ENCODE measurements at places on chromosomes 11 and 22.

DNA sequence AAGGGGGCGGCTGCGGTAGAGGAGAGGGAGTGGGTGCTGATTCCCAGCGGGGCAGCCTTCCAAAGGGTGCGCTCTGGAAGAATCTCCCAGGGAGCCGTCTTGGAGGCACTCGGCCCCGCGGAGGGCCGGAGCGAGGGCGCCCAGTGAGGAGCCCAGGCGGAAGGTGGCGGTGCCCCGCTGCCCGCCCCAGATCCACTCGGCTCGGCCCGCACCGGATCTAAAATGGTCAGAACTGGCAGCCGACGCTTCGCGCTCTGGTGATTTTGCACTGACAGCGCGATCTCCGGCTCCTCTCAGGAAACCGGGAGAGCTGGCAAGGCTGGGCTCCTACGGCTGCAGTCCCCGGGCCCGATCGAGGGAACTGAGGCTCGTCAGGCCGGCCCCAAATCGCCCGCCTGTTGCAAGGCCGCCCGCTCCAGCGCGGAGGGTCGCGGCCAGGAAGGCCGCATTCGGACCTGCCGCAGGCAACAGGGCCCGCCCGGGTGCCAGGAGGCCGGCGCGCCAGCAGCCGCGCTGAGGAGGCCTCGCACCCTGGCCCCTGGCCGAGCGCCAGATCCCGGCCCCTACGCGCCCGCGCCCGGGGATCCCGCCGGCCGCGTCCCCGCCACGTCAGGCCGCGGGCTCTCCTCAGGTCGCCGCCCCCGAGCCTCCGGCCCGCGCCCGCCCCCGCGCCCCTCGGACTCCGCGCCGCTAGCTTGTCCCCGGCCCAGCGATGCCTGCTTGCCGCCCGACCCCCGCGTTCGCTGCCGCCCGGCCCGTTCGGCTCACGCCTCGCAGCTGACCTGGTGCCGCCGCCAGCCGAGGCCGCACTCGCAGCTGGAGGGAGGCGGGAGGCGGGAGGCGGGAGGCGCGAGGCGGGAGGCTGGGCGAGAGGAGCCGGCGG is at the start of gene KLHL22:
Gene KLHL22 (minus strand): TSS at position 818 of the 883 bp plus-strand sequence. CDS start 6,584 bp downstream, outside the sequence.
- no peak for DNase-seq

- DNase-seq = no peak
Measured at GRCh38 chr11:13260201-13260962, 17.2 kb upstream of the BMAL1 start.

DNA sequence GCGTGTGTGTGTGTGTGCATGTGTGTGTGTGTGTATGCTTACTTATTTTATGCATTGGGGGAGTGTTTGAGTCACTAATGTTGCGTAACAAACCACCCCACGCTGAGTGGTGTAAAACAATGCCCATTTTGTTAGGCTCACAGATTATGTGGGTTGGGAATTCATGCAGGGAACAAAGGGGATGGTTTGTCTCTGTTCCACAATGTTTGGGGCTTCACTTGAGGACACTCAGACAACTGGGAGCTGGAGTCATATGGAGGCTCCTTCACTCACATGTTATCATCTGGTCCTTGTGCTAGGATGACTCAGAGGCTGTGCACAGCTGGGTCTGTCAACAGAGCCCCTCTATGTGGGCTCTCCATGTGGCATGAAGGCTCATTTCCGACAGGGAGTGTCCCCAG is 51.3 kb upstream of the LARGE1 start:
- DNase-seq = no peak

DNA sequence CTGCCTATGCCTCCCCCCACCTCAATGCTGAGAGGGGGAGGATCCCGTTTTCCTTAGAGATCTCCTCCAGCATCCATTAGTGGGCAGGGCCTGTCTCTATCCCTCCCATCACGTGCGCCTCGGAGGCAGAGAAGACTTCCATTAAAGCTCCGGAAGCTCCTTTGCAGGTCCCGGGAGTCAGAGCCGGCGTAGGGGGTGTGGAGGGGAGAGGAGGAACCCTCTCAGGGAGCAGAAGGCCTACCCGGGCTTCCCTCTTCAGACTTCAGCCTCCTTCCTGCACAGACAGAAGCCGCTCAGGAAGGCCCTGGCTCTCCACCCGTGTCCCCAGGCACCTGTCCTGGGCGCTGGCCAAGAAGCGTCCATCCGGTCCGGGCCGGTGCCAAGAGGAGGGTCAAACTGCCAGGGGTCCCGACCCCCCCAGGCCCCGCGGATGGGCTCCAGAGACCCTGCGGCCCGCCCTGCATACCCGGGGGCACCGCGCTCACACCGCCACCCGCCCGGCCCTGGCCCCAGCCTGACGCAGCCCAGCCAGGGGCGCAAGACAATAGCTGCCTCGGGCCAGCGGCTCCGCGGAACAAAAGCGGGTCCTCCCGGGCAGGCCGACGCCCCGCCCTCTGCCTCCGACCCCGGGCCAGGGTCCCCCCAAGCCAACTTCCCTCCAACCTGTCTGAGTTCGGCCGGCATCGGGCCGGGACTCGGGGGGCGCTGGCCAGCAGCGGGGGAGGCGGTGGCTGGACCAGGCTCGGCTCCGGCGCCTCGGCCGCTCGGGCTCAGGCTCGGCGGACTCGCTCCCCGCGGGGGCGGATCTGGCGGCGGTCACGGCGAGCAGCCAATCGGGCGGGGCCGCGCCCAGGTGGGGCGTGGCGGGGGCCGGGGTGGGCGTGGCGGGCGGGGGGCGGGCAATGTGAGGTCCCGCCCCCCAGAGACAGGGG is 29.9 kb downstream of the ARVCF start:
- peak; percentile 20 for DNase-seq

GRCh38 chr11:46071091-46071490 is 50.2 kb downstream of the PHF21A start:
- no peak for DNase-seq

DNA sequence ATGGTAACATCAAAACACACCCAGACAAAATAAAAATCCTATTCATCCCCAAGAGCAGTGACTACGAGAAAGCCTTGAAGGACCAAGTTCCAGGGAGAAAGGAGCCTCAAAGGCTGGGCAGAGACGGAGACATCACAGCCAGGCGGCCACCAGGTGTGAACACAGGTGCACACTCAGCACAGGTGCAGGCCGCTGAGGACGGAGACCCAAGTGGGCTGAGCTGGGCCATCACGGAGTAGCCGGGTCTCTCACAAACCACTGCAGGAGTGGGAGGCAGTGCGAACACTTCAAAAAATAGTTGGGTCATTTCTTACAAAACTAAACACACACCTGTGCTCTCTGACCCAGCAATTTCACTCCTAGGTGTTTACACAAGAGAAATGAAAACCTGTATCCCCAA is 72.6 kb downstream of the PHF21B start:
- no peak for DNase-seq

DNA sequence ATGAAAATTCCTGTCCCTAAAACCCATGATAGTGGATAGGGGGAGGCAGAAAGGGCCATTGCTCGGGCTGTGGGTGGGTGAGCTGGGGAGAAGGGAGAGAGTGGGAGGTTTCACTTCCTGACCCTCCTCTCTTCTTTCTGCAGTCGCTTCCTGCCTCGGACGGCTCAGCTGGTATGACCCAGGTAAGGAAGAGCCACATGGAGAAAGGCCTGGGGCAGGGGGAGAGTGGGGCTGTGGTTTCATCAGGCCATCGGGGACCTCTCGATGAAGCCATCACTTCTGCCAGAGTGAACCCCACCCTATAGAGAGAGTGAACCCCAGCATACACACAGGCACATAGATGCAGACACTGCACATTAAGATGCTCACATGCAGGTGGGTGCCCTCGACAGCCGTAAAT is 12.6 kb downstream of the CD5 start:
- DNase-seq = no peak

DNA sequence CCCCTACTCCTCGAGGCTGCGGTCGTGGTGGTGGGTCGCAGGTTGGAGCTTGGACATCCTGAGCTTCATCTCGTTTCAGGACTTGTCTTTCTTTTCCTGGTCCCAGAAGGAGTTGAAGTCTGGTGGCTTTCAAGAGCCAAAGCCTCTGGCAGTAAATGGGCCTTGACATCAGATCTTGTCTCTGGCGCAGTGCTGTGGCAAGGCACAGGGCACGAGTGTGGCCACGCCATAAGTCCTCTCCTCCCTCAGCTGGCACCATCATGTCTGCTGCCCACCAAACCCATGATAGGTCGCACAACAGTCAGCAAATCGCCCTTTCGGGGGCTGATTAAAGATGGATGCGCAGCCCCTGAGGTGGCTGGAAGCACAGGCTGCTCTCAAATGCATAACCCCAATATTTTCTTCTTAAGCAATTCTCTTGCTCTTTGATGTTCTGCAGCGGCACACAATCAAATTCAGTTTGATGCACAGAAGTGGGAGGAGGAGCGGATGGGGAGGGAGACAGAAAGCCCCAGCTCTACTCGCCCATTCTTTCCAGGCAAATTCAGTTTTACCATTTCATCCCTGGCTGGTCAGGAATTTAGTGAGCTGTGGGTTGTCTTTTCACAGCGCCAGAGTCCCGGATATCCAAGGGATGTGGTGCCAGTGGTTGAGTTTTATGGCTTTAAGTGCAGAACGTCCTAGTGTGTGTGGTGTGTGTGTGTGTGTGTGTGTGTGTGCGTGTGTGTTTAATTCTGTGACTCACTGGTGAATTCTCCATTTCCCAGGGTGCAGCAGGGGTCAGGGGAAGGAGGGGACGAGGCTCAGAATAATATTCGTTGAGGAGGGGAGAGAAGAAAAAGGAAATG is 162.0 kb downstream of the DSCAML1 start:
- DNase-seq = no peak

GRCh38 chr22:30251711-30252110 is 5.2 kb upstream of the LIF start:
- DNase-seq = no peak

GRCh38 chr11:71324788-71325417 is 72.5 kb upstream of the SHANK2 start:
- no peak for DNase-seq

- no peak for DNase-seq
Measured at GRCh38 chr11:113477321-113477720, 2.1 kb upstream of the DRD2 start.

GRCh38 chr22:23357053-23357452 is 176.7 kb downstream of the BCR start:
- DNase-seq = no peak

- no peak for DNase-seq
Measured at GRCh38 chr11:64127267-64128072, 38.4 kb downstream of the MACROD1 start.

DNA sequence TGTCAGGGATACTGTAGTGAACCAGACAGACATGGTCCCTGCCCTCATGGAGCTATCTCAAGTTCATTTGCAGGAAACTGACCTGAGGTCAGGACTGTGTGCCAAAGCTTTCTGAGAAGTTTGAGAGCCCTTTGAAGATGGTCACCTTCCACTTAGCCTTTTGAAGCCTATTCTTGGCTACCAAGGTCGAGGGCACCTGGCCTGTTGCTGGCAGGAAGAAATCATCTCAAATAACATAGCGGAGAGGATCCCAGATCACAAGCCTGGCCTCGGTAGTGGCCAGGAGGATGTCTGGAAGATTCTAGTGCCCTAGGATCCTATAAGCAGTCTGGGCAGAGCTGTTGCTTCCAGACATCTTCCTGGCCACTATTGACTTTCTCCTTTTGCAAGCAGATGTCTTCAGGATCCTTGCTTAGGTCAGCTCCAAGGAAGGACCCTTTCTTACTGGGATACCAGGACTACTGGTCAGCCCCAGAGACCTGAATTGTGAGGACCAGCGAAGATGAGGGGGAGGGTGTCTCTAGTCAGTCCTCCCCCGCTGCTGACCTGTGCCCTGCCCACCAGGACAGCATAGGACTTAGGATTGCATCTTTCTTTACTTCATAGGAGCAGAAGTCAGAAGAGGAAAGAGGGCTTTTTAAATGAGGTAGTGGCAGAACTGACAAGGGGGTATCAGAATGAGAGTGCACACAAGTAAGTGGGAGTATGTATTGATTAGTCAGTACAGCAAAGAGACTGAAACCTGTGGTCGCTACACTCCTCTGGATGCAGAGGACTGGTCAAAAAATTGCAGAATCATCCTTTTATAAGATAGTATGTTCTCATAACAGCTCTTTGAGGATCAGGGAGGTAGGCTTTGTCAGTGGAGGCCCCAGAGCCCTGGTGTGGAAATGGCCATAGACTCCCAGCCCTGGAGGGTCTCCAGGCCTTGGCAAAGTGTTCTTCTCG is 94.8 kb downstream of the TEAD1 start:
- DNase-seq = no peak

DNA sequence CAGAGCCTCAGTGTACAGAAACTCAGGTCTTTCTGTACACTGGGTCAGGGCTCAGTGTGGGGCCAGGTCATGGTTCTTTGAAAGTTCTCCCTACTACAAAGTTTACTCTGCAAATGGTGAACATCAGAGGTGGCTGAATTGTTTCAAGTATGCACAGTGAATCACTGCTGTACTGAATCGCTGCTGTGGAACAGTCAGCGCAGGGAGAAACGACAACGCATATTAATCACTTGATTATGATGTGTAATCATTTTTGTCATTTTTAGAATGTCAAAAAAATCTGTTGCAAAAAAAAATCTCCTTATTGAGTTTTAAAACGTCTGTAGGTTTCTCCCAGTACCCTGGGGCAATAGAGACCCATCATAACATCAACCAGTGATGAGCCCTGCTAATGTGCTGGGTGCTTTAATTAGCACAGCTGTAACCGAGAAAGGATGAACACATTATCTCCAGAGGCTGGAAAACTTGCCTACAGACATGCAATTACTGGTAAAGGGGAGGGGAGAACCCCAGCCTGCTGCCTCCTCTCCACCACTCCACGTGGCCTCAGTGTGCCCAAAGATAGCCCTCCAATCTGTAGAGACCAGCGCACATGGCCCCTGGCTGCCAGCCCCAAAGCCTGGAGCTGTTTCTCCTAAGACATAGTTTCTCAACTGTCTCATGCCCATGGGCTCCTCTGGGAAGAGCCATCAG is 12.8 kb downstream of the ARRB1 start:
- DNase-seq = no peak

DNA sequence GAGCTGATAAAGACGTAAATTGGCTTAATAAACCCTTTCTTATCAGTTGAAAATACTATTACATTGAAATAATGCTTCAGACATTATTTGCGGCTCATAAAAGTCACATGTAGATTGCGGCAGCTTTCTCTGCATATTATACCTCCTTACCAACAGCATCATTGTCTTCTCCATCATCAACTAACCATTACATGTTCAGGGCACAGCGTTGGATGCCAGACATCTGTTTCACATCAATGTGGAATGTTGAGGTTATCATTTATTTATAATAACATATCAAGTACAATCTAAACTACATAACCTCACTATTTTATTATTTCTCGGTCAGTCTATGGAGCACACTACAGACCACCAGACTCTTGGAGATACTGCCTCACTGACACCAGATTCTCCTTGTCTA is 573.8 kb upstream of the FAT3 start:
- DNase-seq = no peak

DNA sequence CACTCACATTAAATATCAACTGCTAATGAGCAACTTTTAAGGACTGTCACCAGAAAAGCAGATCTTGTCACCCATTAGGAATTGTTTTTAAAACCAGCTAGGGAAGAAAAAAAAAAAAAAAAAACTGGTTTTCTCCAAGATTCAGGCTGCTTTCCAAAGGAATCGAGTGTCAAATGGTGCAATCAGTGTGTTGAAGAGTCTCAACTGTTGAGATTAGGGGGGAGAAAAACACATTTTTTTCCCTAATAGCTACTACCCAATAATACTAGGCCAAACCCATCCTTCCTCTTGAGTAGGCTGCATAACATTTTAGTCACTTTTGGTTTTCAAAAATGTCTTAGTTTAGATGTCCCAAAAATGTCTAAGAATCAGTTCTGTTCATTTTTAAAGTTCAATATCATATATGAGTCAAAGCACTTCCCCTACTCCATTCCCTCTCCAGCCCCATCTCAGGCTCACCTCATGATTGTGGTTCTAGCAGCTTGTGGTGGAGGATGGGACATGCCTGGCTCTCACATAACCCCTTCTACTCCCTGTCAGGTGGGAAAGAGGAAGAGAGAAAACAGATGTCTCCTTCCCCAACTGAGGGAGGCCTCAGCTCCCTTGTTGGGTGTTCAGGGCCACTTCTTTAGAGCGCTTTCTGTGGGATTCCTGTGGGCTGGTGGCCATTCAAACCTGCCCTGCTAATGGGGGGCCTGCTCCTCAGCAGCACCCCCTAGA is 193.6 kb downstream of the CWF19L2 start:
- DNase-seq = no peak

Measured in activated CD4-positive, CD25-positive, alpha-beta regulatory T cell (primary cell).